ENCODE measurements at places on chromosomes 5 and 9.

GRCh38 chr5:136104306-136104965, 28.2 kb upstream of the SMAD5 start:
- no peak for DNase-seq

- DNase-seq = no peak
Measured at GRCh38 chr9:101463397-101463796, 27.8 kb upstream of the ALDOB start.

DNA sequence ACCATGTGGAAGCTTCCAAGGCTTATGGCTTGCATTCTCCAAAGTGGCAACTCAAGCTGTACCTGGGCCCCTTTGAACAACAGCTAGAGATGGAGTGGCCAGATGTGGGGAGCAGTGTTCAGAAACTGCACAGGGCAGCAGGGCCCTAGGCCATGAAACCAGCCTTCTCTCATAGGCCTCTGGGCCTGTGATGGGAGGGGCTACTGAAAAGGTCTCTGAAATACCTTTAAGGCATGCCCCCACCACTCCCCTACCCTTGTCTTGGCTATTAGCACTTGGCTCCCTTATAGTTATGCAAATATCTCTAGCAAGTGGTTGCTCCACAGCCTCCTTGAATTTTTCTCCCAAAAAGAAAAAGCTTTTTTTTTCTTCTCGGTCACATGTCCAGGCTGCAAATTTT, 1014.6 kb downstream of the DTWD2 start:
- DNase-seq = no peak

DNA sequence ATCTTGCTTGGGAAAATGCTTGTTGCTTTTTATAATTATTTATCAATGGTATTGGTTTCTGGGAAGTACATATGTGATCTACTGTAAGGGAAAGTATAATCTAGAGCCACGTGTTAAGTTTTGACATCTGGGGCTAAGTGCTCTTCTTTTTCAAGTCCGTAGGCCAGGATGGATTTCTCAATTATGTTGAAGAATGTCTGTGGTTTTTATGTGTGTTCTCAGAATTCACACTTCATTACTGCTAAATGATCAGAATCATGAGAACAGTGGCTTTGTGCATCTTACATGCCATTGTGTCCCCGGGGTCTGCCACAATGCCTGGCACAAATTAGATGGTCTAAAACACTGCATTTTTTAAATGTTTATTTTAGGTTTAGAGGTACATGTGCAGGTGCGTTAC, 14.5 kb upstream of the AUH start:
- DNase-seq = no peak

- no peak for DNase-seq
Measured at GRCh38 chr9:81861644-81862043, 66.6 kb upstream of the SPATA31D4 start.

DNA sequence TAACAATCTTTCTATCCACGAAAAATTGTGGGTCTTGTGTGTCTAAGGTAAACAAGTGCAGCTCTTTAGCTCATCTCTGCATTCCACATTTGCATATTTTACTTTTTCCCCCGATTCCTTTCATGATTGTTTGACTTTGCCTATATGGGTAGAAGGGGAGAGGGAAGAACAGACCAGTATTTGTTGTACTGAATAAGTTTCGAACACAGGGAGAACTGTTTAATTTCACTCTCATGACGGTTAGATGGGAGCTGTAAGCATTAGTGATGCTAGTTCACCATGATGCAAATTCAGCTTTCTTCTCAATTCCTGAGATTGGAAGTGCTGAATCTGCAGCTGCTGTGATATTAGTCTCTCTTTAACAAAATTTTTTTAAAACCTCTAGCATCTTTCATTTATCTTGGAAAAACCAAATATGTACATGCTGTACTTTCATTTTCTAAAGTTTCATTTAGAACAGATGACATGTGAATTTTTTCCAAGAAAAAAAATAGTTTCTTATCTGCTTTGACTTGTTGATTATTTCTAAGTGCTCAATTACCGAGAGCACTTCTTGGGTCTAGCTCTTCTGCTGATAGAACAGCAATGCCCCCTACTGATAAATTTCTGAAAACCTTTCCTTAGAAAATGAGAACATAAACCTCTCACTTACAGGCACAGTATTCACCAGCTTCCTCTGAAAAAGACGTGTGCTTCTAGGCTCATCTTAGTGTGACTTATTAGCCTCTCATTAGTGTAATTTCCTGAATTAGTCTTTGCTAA, 149.5 kb downstream of the BAAT start:
- peak; percentile 4 for DNase-seq

DNA sequence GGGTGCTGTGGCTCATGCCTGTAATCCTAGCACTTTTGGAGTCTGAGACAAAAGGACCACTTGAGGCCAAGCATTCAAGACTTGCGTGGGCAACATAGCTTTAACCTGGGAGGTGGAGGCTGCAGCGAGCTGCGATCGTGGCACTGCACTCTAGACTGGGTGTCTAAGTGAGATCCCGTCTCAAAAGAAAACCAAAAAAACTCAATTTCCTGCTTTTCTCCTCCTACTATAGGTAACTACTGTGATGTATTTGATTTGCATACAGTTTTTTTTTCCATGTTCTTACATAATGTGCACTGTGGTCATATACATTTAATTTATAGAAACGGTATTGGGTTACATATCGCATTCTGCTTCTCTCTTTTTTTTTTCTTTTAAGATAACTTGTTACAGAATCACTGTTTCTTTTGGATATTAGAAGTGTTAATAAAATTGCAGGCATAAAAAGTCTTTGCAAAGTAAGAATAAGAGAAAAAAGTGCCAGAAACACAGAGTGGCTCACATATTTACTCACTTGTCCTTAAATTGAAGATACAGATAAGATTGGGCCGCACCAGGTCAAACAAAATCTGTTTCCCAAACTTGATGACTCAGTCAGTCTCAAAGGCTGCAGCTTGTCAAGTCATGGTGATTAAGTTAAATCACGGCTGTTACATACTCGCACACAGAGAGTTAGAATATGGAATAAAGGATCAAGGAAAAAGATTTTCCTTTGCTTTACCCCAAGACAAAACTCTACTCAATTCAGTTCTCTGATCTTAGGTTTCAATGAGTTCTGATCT, 2.0 kb upstream of the PTGR1 start:
- no peak for DNase-seq

DNA sequence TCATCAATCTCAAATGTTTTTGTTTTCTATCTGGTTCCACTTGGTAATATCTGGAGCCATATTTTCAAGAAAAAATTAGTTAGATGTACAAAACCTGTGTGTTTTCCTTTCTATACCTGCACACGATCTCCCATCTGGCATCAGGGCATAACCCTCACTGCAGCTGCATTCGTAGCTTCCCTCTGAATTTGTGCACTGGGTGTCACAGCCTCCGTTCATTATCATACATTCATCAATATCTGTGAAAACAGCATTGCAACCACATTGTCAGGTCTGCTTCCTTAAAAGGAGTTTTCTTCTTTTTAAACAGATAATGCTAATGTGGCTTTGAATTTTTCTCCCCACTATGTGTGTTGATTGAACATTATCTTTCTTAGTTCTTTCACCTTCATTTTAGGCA, 202.7 kb downstream of the FBN2 start:
- no peak for DNase-seq

Measured in NCI-H524 (cell line).